ENCODE measurements at places on chromosomes 1 and 21.

DNA sequence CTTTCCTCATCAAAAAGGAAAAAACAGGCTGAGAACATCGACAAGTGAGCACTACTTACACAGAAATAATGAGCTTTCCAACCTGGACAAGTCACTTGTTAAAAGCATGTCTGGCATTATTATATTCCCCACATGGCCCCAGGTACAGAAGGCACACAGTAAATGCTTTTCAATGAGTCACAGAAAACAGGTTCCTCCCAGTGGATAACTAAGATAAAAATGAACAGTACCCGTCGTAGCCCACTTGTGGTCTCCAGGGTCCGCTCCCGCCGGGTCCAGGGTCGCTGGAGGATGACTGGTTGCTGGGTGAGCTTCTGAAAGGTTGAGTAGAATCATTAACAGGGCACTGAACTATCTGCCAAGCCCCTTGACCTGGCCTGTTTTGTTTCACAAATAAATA, 186.6 kb downstream of the SIPA1L2 start:
- no peak for DNase-seq

DNA sequence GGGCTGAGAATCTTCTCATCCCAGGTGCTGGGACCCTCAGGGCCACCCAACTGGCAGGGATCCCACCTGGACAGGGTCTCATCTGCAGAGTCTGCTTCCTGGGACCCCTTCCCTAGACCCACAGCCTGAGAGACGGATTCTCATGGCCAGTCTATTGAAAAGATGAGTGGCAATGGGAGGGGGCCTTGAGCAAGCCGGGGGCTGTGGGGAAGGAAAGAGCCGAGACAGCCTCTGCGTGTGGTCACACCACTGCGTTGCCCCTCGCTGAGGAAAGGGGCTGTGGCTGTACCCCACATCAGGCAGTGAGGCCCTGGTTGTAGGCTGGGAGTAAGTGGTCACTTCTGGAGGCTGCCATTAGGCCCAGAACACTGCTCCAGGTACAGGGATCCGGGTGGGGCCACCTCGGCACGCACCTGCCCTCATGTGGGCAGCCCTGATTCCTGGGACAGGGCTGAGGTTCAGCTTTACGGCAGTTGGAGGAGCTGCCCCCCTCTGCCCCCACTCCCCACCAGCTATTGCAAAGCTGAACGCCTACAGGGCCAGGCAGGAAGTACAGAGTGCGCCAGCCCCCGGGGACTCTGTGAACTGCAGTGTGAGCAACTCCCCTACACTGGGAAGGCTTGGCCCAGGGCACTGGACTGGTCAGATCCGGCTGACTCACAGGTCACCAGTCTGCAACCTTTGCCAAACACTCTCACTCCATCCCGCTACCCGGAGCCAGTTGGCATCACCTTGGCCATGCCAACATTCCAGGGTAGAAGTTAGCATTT, 106.9 kb downstream of the RIPK4 start:
- no peak for DNase-seq

DNA sequence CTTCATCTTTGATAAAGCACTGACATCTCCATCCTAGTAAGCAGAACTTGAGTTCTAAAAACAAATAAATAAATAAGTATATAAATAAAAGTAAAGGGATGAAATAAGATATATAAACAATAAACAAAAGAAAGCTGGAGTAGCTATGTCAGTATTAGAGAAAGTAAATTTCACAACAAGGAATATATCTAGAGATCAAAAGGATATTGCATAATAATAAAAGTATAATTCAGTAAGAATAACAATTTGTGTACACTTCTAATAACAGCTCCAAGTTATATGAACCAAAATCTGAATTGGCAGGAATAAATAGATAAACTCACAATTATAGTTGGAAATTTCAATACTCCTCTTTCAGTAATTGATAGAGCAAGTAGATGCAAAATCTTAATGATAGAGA, 9.8 kb upstream of the CENPF start:
- no peak for DNase-seq

DNA sequence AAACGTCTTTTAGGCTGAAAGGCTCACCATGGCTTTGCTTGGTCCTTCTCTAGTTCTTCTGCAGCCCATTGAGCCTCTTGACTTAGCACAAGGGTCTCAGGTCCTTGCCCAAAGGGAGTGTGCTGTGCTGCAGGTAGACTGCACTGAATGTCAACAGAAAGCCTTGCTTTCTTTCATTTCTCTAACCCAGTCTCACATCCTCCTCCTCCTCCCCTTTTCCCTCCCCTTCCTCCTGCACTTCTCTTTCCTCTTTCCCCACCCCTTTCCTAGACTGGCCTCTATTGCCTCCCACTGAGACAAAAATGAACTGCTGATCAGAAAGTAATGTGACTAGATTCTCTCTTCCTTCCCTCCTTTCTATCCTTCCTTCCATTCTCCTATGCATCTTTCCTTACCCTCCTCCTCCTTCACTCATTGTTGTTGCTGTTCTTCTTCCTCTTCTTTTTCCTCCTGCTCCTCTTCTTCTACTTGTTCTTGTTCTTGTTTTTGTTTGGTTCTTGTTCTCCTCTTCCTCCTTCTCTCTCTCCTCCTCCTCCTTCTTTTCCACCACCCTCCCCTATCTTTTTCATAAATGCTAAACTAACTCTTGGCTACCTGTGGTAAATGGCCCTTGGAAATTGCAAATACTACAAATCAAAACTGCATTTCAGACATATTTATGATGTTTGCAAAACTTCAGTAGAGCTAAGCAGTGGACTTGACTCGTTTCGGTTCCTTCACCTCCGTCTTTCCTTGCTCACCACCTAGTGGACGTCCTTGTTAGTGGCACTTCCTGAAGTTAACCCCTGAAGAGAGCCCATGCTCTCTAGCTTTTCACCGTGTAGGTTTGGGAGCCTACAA, at the start of gene SELL:
Gene SELL, minus strand, starts transcription at position 152 of the 840 bp plus-strand sequence. Its CDS starts 122 bp downstream, at position 30.
- DNase-seq: peak; percentile 10

DNA sequence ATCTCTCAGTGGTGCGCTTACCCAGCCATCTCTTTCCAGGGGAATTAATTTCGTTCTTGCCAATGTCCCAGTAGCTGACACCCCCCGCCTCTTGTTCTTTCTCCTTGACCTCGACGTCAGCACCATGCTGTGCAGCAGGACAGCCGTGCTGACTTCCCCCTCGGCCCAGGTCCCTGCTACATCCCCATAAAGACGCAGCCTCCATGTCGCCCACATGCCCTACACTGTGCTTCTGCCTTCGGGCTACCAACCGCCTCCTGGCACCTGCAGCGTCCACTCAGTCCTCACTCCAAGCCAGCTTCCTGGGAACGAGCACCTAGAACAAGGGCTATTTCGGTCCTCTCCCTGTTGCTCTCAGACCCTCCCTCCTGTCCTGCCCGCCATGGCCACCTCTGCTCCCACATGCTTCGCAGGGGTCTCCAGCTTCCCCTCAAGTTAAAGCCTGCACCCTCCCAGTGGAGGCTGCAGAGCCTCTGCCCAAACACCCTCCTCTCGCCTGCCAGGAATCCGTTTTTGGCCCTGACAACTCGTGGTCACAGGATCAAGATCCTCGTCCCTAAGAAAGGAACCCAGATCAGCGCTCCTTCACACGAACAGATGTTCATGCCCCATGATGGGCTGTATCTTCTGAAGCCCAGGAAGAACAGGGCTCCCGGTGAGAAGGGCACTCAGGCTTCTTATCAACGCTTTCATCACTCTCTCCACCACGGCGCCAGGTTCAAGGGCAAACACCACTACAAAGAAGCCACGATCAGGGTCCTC, 109.7 kb downstream of the NPHP4 start:
- DNase-seq: no peak

GRCh38 chr1:54300401-54300800, 100.4 kb downstream of the MRPL37 start:
- DNase-seq: no peak

DNA sequence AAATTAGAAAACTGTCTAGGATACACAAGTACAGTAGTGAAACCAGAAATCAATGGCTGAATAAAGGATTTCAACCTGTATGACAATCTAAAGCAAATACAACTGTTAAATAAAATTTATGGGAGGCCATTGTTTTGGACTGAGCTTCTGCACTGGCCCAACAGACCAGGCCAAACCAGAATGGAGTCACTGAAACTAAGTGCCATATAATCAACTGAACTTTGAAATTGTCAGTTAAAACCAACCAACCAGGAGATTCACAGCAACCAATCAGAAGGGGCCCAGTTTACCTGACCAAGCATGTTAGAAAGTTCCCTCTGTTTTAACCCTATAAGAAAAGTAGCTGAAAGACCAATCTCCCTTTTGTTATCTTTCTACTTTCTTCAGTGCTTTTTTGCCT, 30.5 kb upstream of the SOAT1 start:
- DNase-seq: no peak

DNA sequence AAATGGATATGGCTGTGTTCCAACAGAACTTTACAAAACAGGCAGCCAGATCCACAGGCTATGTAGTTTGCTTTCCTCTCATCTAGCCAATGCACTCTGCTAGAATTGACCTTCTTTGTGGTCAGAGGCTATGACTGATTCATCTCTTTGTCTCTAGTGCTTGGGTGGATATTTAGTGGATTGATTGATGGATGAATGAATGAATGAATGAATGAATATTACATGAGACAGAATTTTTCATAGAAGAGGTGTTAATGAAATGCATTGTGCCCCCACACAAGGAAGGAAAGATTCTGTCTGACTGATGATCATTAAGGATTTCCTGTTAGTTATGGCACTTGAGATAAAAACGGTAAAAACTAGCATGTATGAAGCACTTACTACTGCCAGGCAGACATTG, 50.5 kb upstream of the ZYG11A start:
- no peak for DNase-seq

DNA sequence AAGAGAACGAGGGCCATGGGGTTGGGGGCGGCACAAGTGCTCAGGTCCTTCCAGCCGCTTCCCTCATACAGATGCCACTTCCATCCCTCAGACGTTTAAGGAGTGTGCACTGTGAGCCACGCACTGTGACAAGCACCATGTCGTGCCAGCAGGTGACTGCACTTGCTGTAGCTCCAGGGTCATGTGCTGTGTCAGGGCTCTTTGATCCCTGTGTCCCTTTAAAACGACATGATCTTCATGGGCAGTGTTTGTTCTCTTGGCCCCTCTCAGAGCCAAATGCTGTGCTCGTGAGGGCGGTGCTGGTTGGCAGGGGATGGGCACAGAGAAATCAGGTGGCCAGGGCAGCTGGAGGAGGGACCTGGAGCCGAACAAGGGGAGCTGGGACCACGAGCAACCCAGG, 19.9 kb downstream of the IL10RB start:
- no peak for DNase-seq

GRCh38 chr1:91476533-91477217, 24.0 kb upstream of the CDC7 start:
- no peak for DNase-seq

- DNase-seq: no peak
Measured at GRCh38 chr21:35422011-35422410, 372.9 kb upstream of the RUNX1 start.

DNA sequence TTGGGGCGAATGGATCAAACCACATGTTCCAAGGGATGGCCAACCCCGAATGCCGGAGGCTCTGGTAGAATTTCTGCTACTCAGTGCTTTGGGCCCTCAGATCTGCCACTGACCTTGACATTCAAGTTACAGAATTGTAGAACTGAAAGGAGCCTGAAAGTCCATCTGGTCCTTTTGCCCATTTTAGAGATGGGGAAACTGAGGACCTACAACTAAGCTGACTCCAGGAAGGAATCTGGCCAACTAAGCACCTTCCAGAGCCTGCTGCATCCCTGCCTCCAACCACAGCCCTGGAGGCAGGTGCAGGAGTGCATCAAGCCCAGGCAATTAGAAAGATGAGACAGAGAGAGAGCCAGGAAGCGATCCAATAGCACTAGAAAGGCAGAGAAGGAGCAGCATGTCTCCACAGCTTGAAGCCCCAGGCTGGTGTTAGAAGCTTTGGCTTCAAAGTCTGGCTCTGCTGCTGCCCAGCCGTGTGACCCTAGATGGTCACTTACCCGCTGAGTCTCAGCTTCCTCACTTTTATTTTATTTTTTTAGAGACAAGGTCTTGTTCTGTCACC, 1.3 kb upstream of the CTRC start:
- DNase-seq: no peak

- DNase-seq: no peak
Measured at GRCh38 chr21:36397606-36398005, 12.4 kb downstream of the CHAF1B start.

DNA sequence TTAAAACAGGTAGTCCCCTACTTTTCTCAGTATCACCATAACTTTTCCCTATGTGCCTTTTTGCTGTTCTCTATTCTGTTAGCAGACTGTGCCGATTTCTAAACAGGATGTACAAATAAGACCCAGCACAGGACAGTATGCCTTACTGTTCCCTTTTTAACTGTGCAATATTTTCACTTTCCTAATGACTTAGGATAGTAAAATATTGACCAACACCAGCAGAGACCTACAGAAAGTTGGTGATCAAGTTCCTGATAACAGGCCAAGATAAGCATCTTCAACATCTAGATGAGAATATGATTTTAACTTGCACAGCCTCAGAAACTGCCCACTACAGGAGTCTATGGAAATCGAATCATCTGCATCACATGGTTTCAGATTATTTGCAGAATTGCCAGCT, 42.0 kb downstream of the ADSS2 start:
- no peak for DNase-seq

DNA sequence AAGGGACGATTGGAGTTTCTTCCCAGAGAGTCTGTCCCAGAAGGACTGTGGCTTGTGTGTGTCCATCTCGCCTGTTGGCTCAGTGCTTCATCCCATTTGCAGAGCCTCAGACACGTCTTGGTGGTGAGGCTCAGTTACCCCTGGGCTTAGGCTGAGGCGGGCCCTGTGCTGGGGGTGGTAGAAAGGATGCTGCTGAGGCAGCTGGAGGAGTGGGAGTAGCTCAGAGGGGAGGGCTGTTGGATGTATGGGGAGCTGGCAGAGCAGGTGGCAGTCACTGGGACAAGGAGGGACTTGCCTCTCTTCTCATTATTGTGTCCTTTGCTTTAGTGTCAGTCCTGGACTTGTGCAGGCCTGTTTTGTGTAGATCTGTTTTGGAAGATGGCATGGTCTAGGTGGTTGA, 7.3 kb upstream of the MIIP start:
- no peak for DNase-seq

- DNase-seq: no peak
Measured at GRCh38 chr1:245465666-245466065, 310.9 kb downstream of the KIF26B start.

DNA sequence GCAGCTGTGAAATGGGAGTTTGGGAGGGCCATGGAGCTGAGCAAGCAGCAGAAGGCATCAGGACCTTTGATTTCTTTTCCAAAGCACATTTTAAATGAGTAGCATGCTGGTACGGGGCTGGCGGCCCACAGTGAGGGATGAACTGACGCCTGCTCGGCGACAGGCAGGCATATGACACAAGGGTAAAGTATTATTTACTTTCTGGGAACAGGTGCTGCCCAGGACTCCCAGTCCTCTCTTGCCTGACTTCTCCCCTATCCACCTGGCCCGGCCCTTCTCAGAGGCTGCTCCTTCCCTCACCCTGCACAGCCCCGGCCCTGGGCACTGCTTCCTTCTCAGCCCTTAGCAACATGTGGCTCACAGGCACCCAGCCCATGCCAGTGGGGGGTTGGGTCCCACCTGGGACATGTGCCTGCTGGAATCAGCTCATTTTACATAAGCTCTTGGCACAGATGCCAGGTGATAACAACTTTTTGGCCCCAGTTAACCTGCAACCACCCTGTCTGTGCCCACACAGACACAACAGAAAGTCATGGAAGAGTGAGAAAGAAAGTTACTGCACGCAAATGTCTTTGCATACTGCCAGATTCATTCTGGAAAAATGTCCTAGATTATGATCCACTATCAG, 112.3 kb upstream of the GADD45A start:
- no peak for DNase-seq

- DNase-seq: no peak
Measured at GRCh38 chr1:3321559-3322449, 132.7 kb upstream of the ARHGEF16 start.

GRCh38 chr1:19637606-19638005, 6.5 kb upstream of the NBL1 start:
- DNase-seq: no peak
